Foreskin fibroblast (primary cell): ENCODE measurements at places on chromosomes 16 and 17.

DNA sequence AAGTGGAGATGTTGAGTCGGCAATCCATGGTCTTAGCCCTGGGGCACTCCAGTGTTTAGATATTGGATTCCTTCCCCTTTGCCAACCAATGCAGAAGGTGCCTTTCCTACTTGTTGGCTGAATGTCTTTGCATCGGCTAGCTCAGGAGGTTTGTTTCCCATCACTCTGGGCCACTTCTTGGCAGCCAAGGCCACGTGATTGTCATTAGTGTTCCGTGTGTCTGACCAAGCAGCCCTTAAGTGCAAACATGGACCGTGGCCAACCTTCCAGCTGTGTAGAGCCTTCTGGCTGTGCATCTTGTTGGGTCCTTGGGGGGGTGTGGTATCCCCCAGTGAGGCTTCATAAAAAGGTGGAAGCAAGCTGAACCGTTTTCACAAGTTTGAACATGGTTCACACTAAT is 66.0 kb downstream of the GNAO1 start:
- DNase-seq: peak; percentile 12

- DNase-seq: peak; percentile 10
These were observed 60.6 kb downstream of the CDYL2 start for GRCh38 chr16:80743772-80744171.

- no peak for DNase-seq
These were observed 5.3 kb downstream of the KRT28 start for GRCh38 chr17:40794466-40794865.

DNA sequence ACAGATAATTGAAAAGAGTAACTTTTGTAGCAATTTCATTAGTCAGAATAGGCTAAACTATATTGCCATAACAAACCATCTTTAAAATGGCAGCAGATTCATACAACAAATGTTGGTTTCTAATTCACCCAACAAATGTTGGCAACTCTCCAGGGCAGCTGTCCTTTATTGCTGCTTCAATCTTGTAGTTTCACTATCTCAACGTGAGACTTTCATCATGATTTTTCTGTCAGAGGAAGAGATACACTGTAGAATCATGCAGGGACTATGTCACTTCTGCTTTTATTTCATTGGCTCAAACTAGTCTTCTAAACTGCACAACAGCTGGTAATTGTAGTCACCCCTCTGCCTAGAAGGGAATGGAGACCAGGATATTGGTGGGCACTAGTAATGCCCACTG is 174.2 kb downstream of the TANC2 start:
- peak; percentile 21 for DNase-seq

DNA sequence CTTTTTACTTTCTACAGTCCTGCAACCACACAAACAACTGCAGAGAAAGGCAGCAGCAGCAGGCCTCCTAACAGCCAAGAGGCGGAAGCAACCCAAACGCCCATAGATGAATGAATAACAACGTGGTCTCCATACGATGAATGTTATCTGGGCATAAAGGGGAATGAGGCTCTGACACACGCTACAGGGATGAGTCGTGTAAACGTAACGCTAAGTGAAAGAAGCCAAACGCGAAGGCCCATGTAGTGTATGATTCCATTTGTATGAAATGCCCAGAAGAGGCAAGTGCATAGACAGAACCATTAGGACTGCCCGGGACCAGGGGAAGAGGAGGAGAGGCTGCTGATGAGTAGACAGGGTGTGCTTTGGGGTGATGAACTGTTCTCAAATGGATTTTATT is 94.8 kb upstream of the DNAH17 start:
- peak; percentile 24 for DNase-seq

DNA sequence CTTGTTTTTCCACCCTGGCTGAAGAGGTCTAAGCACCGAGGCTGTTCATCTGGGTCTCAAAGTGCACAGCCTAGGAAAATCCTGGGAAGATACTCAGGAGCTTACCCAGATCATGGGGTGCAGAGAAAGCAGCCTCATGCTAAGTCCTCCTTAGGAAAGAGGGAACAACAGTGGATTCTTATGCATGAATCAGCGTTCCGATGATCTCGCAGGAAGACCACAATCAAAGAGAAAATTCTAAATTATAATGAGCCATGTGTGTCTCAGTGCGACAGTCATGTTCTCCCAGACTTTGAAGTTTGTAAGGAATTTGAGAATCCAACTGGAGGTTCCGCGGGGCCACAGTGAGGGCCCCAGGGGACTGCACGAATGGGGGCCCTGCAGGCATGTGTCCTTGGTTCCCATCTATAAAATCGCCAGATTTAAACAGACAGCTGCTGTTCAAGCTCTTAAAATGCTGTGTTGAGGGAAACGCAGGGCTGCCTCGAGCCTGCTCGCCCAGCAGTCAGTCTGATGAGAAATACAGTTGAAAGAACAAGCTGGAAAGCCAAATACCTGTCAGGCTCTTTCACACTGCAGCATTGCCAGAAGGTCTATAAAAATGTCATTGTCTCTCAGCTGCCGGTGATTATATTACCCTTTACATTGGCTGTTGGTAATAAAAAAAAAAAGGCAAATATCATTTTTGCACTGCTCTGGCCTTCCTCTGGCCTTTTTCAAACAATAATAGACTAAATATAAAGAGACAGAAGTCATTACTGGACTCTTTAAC is 152.1 kb downstream of the PMP22 start:
- peak; percentile 69 for DNase-seq

DNA sequence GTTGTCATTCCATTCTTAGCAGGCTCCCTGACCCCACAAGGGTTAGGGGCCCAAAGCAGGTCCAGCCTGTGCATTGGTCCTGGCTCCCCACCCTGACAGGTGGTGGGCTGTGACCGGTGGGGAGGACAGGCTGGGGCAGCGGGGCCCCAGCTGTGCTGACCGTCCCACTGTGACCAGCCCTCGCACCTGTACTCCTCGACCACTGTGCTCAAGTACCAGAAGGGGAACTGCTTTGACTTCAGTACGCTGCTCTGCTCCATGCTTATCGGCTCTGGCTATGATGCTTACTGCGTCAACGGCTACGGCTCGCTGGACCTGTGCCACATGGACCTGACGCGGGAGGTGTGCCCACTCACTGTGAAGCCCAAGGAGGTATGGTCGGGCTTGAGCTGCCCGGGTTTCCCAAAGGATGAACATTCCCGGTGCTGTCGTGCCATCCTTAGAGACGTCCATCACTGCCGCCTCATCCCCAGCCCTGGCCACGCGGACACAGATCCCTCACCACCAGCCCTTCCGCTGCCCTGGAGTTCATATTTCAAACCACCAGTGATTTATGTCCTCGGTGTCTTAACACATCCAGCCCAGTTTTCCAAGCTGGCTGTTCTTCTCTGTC is 7.3 kb downstream of the DRC7 start:
- no peak for DNase-seq

- no peak for DNase-seq
These were observed 10.0 kb downstream of the CTC1 start for GRCh38 chr17:8237886-8238285.

DNA sequence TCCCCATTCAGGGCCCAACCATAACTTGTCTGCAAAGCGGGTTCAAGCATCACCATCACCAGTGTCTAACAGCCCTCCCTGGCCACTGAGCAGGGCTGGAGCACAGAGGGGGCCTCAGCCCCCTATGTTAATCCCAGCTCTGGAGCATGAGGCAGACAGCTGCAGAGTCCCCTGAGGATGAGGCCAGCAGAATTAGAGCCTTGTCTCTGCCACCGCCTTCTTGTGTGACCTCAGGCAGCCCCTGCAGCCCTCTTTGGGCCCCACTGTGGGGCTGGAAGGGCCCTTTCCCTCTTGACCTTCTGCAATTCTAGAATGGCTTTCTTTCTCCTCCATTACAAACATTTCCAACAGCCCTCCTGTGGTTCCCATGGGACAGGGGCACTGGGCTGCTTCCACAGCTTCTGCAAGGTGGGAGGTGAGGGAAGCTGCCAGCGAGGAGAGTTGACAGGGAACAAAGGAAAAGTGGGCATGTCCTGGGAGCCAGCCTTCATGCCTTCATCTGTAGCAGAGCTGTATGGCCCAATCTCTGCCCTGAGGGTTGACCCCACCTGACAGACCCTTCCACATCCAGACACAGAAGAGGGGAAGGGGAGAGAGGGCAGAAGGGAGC is 65.7 kb downstream of the TMEM132E start:
- DNase-seq: no peak
